ENCODE measurements at places on chromosomes 4 and X.

- DNase-seq: no peak
Observed at GRCh38 chrX:149491812-149492211, 13.3 kb downstream of the IDS start.

DNA sequence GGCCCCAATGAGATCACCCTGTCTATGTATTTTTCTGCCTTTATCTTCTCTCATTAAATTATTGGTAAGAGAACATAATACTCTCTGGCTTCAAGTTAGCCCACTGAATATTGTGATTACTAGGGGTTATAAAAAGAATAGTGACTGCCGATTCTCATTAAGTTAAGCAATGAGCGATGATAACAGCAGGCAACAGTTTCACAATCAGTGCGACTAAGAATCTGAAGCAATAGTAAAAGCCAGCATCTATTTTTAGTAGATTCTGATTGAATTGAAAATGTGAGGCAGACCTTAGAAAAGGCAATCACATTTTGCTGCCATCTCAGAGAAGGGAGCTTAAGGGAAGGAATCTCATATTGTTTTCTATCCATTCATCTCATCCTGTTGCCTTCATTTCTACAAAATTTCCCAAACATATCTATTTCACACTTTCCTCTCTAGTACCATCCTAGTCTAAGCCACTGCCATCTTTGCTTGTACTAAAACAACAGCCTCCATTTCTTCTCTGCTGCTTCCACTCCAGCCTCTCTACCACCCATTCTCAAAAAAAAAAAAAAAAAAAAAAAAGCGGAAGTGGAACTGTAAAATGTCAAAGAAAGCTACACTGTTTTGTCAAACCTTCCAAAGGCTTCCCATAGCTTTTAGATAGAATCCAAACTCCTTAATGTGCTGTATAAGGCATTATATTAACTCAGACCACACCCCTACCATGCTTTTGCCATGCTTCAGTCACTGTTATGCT, 17.4 kb downstream of the GABRA4 start:
- no peak for DNase-seq

GRCh38 chrX:149527705-149528104, 13.1 kb upstream of the EOLA1 start:
- peak; percentile 50 for DNase-seq

DNA sequence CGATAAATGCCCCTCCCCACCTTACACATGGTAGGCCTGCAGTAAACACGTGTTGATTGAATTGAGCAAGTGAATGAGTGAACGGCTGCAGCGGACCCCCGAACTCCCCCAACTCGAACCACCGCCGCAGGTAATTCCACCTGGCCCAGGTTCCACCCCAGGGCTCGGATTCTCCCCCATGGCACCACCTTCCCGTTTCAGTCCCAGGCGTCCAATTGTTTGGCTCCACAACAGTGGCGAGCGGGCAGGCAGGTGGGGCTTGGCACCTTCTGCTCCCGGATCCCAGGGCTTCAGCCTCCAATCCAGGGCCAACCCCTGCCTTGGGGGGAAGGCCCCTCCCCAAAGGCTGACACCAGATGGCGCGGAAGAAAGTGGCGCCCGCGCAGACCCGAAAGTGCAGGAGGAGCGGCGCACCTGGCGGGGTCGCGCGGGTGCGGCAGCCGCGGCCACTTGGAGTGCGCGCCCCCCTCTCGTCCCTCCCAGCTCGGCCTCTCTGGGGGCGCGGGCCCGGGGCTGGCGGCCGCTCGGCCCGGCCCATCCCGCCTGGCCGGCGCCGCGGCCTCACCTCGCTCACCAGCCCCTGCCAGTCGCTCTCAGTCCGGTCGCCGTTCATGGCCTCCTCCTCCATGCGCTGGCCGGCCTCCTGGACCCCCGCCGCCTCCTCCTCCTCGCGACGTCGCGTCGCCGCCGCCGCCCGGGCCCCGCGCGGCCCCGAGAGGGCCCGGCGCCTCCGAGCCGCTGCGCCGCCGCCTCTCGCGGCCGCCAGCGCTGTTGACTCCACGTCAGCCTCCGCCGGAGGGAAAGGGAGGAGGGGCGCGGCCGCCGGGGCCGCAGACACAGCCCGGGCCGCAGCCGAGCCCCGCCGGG, at the start of gene CCDC149:
CCDC149 (minus strand) TSS at position 791 of the 867 bp plus-strand sequence; CDS start at position 613, 178 bp downstream.
- DNase-seq: no peak

DNA sequence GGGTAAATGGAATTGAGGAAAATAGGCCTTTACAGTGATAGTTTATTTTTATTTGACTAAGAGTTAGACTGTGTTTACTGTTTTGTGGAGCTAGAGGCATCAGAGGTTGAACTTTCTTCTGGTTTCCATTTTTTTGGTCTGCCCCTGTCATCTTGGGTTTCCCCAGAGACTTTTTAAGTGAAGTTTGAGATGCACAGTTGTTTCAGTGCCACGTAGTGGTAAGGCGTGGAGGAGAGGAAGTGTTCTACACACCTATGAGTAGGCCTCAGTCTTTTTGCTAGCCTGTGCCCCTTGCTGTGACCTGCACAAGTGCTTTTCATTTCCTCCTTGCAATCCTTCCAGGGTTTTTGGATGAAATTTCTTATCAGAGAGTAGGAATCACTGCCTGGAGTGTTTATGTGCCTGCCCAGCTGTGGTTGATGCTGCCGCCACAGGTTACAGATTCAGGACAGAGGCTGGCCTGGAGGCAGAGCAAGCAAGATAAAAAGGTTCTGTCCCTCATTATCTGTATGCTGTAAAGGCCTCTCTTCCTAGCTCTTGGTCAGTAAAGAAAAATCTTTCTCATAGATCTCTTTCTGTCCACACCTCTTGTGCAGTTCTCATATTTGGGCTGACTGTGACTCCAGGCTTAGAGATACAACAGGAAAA, 12.5 kb upstream of the HSFX4 start:
- DNase-seq: no peak

GRCh38 chr4:107439401-107439800, 280.6 kb downstream of the PAPSS1 start:
- no peak for DNase-seq

GRCh38 chr4:103032574-103032973, 13.1 kb upstream of the SLC9B1 start:
- peak; percentile 65 for DNase-seq

GRCh38 chrX:73266766-73267165, 52.1 kb upstream of the NAP1L2 start:
- DNase-seq: no peak

- DNase-seq: no peak
Observed at GRCh38 chr4:95018785-95019184, 261.0 kb downstream of the BMPR1B start.

- no peak for DNase-seq
Observed at GRCh38 chrX:151722241-151722846, 6.5 kb downstream of the FATE1 start.

- DNase-seq: peak; percentile 31
Observed at GRCh38 chrX:153968754-153969124, 2.9 kb downstream of the HCFC1 start.

DNA sequence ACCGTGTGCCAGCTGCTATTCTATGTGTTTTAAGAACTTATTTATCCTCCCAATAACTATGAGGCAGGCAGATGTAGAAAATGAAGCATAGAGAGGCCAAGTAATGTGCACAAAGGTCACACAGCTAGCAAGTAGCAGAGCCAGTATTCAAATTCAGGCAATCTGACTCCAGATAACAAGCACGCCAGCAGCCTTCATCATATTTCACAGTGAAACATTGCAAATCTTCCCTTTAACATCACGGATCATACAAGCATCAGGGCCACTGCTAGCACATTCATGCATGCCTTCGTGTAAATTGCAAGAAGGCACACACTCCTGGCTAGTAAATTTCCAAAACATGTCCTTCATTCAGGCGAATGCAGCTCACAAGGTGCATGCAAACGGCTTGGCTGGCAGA, 33.1 kb downstream of the MAOB start:
- no peak for DNase-seq
